Aorta (tissue), 5 donors: ENCODE measurements at places on chromosomes 2 and 18. TPM values are rescaled to one million over a fixed set of nuclear protein-coding genes. Genes with fewer than 3 reads are reported as not detected.

EVA1A gene
- total RNA-seq = 1.7 TPM

SLC25A12 gene
- total RNA-seq = 24.1 TPM

RASGRP3 gene
- total RNA-seq = 12.8 TPM

PSTPIP2 gene
- total RNA-seq = 10.6 TPM

SLC4A5 gene
- 6.2 TPM for total RNA-seq

POTEJ gene
- total RNA-seq = not detected

IL37 gene
- total RNA-seq = not detected

RAB6C gene
- total RNA-seq = 0.36 TPM

SALL3 gene
- total RNA-seq = 0.06 TPM

CNTNAP5 gene
- not detected for total RNA-seq

KCNG2 gene
- 0.23 TPM for total RNA-seq

TXNDC2 gene
- 0.21 TPM for total RNA-seq

KIAA2012 gene
- not detected for total RNA-seq
